ENCODE measurements at places on chromosomes 16 and 17. TPM values are rescaled to one million over a fixed set of nuclear protein-coding genes. Genes with fewer than 3 reads are reported as not detected.

KRTAP3-1 gene
- not detected for total RNA-seq

CMTM2 gene
- not detected for total RNA-seq

TMEM98 gene
- 7.4 TPM for total RNA-seq

SYCE1L gene
- total RNA-seq: not detected

ANKRD40CL gene
- not detected for total RNA-seq

TM4SF5 gene
- total RNA-seq: not detected

KRTAP1-5 gene
- total RNA-seq: 1.2 TPM
